Skeletal muscle cell (primary cell): ENCODE measurements at places on chromosomes 2 and 18.

- no peak for DNase-seq
Measured at GRCh38 chr2:96120991-96121390, 4.6 kb upstream of the ADRA2B start.

DNA sequence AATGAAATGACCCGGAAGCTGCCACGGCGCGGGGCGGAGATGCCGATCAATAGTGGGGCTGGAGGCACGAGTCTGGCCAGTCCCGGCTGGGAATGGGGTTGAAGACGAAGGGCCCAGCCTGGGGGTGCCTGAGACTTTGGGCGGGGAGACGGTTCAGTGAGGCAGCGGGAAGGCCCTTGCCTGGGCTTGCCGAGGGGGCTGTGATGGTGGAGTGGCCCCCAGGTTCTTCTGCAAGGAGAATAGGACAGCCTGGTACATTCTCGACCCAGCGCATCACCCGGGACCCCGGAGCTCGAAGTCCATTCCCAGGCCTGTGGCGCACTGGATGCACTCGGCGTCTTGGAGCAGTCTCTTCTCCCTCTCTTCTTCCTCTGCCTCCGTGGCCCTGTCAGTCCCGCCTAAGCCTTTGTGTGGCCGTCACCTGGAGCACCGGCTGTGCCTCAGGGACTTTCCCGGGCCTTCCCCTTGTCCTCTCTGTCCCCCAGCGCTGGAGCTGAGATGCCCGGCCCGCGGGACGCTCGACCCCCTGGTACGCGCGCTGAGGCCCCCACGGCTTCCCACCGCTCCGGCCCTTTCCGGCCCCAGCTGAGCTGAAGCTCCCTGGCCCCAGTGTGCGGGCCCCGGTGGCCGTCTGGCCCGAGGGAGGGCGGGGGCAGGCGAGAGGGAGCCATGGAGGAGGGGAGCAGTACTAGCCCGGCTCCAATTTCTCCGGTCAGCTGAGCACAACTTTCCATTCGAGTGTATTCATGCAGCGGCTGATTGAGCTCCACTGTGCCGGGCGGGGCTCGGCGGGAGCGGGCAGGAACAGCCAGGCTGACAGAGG is 8.0 kb downstream of the SIX3 start:
- DNase-seq = no peak

DNA sequence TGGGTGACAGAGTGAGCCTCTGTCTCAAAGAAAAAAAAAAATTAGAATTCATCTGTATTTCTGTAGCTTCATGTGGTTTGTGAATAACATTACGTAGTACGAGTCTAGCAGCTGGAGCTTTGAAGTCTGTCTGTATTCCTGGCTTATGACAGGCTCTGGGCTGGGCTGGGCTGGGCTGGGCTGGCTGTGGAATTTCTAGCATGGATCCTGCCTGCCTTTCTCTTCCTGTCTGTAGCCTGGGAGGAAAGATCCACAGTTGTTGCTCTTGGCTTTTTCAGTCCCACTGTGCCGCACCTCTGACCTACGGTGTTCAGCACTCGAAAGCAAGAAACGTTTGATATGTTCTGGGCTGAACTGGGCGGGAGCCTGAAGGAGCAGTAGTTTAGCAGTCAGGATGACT is 55.4 kb downstream of the BOLA3 start:
- no peak for DNase-seq

- DNase-seq = no peak
Measured at GRCh38 chr2:84846041-84846663, 34.7 kb downstream of the TRABD2A start.

DNA sequence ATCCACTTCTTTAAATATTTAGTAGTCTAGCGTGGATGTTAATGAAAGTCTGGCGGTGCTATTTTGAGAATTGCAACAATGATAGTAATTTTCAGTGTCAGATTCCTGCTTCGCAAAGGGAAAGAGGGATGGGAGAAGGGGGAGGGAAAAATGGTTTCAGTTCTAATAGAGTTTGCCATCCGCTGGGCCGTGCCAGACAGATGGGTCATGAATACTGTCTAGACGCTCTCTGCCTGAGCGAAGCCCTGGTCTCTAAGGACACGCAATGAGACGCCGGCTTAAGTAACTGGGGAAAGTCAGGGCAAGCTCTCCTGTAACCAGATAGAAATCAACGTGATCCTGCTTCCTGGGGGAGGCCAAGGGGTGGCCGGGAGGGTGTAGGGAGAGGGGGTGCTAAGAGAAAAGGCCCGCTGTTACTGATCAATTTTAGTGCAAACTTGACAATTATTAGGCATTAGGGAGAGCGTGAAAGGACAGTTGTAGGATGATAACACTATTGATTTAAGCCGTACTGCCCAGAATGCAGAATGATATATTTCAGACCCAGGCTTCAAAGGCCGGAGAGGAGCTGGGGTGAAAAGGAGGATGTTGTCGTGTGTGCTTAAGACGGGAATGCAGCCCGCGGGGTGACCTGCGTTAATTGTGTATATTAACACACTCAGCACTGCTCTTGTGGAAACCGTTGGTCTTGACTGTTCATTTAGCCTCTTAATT is 229.2 kb downstream of the LDLRAD4 start:
- DNase-seq = no peak

DNA sequence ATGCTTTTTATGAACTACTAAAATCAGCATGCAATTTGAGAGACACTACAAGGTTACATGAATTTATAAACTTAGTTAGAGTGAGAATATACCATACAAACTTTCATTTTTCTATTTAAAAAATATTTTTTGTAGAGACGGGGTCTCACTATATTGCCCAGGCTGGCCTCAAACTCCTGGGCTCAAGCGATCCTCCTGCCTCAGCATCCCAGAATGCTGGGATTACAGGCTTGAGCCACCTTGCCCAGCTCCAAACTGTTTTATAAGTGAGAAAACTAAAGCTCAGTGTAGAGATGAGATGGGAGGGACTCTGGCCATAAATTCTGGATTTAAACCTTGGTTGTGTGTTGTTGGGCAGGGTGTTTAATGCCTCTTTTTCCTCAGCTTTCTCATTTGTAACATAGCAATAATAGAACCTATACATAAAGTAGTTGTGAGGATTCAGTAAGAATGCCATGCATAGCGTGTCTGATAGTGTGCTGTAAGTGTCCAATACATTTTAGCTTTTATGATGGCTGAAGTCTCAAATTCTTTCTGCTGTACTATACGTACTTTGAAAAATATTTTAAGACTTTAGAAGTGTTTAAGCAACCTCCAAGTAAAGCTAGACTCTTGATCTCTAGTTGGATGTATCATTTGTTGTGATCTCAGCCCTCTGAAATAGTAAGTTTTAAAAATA is 9.7 kb downstream of the CAB39 start:
- no peak for DNase-seq

DNA sequence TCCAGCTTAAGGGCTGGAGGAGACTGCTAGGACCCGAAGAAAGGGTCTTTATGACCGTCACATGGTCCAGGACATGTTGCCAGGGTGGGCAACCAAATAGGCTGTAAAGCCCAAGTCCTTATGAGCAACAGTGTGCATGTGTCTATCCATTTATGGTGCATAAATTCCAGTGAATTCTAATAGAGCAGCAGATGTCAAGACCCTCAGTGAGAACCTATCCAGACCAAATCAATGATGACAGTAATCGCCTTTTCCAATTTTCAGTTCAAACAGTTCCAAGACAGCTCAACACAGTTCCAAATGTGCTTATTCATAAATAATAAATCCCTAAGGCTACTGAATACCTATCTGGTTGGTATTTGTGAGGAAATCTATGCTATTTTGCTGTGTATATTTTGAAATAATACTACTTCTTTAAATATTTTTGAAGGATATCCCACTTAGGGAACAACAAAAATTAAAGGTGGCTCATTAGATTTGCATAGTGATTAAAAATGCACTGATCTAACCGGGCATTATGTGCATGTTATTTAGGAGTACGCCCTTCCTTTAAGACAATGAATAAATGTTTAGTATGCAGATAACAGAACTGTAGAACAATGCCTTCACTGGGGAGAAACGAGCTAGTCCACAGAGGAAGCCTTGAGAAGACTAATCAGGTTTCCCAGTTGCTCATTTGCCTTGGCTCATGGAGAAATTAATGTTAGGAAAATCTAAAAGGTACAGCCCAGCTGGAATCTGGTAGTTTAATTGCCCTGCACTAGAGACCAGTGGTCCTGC is 519.5 kb upstream of the CHAC2 start:
- no peak for DNase-seq

GRCh38 chr2:111143843-111144198 is 23.1 kb downstream of the BCL2L11 start:
- no peak for DNase-seq

GRCh38 chr2:175518206-175518605 is 336.7 kb upstream of the ATP5MC3 start:
- no peak for DNase-seq

- no peak for DNase-seq
Measured at GRCh38 chr2:80830891-80831290, 526.3 kb upstream of the LRRTM1 start.

DNA sequence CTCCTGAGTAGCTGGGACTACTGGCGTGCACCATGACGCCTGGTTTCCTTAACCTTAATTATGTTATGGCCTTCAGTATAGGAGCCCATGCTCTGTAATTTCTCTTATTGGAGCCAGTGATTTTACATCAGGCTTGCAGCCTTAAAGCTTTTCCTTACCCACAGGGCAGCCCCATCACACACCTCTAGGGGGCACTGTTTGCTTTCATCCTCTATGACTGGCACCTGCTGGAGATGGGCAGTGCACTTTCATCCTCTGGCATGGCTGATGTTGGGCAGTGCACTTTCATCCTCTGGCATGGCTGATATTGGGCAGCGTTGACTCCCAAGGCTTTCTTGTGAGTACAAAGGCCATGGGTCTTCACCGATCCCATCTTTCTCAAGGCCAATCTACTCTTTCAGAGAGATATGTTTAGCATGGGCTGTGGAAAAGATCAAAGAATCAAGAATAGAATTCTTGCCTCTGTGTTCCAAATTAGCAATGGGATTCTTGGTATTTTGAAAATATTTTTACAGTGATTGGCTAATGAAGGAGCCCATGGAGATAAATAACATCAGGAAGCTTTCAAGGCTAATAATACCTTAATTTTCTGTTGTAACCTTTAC is 80.7 kb upstream of the MEX3C start:
- no peak for DNase-seq

- no peak for DNase-seq
Measured at GRCh38 chr2:145431181-145431951, 911.4 kb upstream of the ZEB2 start.

GRCh38 chr2:203897544-203897943 is 30.0 kb downstream of the CTLA4 start:
- DNase-seq = no peak

- DNase-seq = no peak
Measured at GRCh38 chr2:215915441-215915840, 97.9 kb downstream of the MREG start.

GRCh38 chr18:13386891-13387801 is 168.6 kb downstream of the LDLRAD4 start:
- DNase-seq = no peak

GRCh38 chr2:41873102-41874031 is 174.5 kb upstream of the PKDCC start:
- DNase-seq = no peak

DNA sequence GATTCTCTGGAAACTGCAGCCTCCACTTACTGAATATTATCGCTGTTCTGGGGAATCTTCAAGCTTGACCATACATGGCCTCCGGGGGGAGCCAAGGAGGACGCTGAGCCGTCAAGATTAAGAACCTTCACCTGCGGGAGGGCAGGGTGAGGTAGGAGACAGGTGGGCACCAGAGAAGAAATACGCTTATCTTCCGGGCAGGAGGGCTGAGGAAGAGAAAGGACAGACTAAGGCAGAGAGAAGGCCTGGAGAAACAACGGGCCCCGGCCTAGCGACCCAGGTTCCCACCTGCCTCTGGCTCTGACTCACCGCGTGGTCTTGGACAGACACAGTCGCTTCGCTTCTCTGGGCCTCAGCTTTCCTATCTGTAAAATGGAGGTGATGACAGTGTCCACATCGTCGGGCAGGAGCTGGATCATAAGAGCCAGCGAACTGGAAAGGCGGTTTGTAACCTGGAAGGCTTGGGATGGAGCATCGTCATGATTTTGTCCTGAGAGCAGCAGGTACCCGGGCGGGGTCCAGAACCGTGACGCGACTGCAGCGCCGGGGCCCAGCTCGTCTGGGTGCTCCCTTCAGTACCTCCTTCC is 659 bp downstream of the ZNF142 start:
- DNase-seq = no peak

DNA sequence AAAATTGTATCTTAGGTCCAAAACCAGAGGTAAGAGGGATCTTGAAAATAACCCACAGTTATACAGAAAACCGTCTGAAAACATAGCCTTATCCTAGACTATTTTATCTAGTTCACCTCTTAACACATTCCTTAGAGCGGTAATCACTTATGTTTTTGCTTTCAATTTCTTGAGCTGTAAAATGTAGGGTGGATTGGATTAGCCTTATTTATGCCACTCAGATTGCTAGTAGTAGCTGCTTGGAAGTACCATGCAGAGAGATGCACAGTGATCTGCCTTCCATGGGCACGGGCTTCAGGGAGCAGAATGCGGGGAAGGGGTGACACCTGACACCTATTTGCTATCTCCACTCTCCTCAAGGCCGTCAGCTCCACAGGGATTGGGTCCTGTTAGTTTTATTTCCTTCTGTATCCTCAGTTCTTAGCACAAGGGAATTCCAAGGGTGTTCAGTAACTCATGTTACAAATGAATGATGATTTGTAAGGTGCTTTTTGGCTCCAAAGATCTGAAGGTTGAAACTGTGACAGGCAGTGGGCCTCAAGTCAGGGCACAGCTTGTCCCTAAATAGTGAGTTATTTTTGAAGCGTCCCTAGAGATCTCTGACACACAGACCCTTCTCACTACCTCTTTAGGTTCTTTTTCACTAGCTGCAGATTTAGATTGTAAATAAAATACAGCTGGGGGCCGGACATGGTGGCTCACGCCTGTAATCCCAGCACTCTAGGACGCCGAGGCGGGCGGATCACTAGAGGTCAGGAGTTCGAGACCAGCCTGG is 64.0 kb upstream of the PMAIP1 start:
- DNase-seq = no peak

GRCh38 chr18:46283895-46284295 is 179.7 kb downstream of the HAUS1 start:
- DNase-seq = no peak

GRCh38 chr2:40416486-40416885 is 35.4 kb downstream of the SLC8A1 start:
- no peak for DNase-seq

DNA sequence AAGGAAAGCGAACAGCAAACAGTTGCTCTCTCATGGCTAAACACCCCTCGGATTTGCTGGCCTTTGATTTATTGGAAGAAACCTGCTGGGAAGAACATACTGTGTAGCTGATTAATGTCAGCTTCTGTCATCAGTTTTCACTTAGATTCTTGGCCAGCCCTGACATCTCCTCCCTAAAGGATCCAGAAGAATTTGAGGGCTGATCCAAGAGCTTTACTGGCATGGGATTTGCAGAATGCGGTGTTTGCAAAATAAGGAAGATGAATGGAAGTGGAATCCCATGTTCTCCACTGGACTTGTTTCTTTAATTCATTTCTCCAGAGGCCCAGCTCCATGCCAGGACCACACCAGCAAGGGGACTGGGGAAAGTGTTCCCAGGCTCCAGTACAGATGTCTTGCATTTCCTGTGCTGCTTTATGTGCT is 80.5 kb downstream of the RDH14 start:
- peak; percentile 77 for DNase-seq

- peak; percentile 62 for DNase-seq
Measured at GRCh38 chr2:200405599-200406298, 99.3 kb downstream of the SPATS2L start.
